ENCODE measurements at places on chromosomes 3 and 15.

GRCh38 chr3:46141813-46142212, 66.3 kb downstream of the CCR1 start:
- DNase-seq, result no peak

- DNase-seq, result no peak
Measured at GRCh38 chr3:72289692-72290071, 504.7 kb upstream of the PROK2 start.

GRCh38 chr15:88628018-88628654, 7.0 kb downstream of the AEN start:
- DNase-seq, result no peak

DNA sequence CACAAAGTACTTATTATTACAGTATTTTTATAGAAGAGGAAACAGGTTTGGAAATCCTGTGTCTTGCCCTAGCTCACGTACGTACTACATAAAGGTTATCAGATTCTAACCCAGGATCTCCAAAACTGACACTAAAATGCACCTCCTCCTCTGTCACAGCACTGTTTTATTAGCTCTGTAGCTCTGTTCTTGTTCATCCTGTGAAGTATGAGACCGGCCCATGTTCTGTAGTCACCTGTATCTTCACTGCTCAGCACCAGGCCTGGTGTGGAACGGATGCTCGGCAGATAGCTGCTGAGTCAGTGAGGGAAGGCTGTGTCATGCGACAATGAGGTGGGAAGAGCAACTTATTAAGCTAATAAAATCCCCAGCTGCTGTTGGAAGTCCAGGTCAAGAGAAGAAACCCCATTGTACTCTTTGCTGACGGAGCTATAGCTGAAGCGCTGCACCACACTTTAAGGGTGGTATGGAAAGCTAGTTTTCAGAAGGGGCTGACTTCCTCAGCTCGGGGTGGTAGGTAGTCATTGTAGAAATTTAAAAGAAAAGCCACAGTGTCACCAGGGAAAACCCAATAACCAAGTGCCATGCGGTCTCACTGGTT, 22.8 kb downstream of the BCL2A1 start:
- no peak for DNase-seq

GRCh38 chr3:104438706-104439105, 928.0 kb upstream of the ALCAM start:
- DNase-seq, result no peak

DNA sequence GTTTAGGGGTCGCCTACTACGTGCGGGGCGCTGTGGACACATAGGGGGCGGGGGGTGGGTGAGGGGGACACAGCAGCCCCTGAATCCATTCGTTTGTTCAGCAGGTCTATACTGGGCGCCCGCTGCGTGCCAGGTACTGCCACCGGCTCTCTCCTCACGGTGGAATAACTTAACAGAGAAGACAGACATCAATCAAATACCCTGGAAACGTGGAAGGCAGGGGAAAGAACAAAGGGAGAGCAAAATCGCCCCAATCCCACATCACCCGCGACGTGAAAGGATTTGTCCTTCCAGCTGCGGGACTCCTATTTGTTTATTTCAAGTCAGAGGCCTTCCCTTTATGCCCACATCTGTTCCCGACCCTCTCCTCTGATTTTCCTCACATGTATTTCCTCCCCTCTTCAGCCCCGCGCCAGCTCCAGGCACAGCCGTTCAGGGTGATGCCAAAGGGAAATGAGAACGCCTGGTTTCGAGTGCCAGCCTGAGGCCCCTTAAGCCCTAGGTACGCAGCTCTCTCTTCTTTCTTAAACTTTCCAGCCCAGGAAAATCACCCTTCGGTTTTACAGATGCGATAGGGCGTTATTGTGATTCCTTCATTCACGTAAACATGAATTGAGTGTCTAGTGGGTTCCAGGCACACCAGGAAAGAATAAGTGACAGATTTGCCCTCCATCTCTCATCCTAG, 726 bp upstream of the PROK2 start:
- no peak for DNase-seq

GRCh38 chr3:107884719-107885460, 205.9 kb downstream of the CD47 start:
- DNase-seq, result no peak

- DNase-seq, result no peak
Measured at GRCh38 chr15:90105521-90105920, 3.3 kb upstream of the IDH2 start.

DNA sequence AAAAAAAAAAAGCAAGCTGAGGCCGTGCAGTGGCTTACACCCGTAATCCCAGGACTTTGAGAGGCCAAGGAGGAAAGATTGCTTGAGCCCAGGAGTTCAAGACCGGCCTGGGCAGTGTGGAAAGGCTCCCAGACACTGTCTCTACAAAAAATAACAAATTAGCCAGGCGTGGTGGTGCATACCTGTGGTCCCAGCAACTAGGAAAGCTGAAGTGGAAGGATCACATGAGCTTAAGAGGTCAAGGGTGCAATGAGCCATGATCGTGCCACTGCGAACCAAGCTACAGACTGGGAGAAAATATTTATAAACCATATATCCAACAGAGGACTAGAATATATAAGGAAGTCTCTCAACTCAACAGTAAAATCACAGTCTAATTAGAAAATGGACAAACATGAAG, 10.0 kb downstream of the KLHDC8B start:
- no peak for DNase-seq
